ENCODE measurements at places on chromosomes 12 and 14. TPM values are rescaled to one million over a fixed set of nuclear protein-coding genes. Genes with fewer than 3 reads are reported as not detected.
A peak's percentile ranks its signal among the peaks of the same experiment; 100 is the strongest.

Gene ITGB7
- 159 TPM for total RNA-seq

Gene PDE3A
- total RNA-seq = not detected

Gene DPPA3
- not detected for total RNA-seq

Gene TPH2
- not detected for total RNA-seq

Gene KLRC2
- total RNA-seq = not detected

Gene HCAR3
- not detected for total RNA-seq

Gene TAS2R31
- 9.5 TPM for total RNA-seq

Gene SLC5A8
- not detected for total RNA-seq

DNA sequence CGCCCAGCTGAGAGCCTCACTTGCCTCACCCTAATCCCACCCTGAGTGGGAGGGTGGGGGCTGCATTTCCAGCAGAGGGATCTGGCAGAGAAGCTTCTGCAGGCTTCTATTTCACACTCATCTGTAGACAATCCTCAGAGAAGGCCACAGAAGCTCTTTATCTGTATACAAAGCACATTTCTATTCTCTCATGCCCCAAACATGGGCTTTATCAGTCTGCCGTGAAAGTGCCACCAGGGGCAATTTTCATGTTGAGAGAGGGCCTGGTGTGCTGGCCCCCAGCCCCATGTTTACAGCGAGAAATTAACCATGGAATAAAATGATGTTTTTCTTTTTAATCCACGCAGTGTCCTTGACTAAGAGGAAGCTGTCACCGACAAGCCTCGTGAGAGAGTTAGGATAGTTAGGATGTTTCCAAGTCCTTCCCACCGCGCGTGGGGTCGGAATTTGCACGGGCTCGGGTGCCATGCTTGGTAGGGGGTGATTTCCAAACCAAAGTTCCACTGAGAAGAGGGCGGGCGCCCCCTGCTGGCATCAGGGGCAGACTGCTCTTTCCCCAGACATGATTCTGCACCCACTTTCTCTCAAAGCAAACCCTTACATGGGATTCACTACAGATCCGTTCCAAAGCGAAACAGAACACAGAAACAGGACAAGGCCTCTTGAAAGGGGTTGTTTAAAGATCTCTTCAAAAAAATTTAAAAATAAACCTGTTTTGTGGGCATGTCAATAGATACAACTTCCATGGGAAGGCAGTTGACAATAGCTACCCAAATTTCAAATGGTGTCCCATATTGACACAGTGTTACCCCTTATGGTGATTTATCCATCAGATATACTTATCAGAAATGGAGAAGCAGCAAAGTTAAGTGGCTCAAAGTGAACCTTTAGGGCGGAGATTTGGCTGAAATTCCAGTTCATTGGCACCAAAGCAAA is 19.4 kb downstream of the BDKRB1 start:
- peak; percentile 89 for DNase-seq

GRCh38 chr14:63759456-63759855 is 31.6 kb upstream of the SGPP1 start:
- no peak for DNase-seq

DNA sequence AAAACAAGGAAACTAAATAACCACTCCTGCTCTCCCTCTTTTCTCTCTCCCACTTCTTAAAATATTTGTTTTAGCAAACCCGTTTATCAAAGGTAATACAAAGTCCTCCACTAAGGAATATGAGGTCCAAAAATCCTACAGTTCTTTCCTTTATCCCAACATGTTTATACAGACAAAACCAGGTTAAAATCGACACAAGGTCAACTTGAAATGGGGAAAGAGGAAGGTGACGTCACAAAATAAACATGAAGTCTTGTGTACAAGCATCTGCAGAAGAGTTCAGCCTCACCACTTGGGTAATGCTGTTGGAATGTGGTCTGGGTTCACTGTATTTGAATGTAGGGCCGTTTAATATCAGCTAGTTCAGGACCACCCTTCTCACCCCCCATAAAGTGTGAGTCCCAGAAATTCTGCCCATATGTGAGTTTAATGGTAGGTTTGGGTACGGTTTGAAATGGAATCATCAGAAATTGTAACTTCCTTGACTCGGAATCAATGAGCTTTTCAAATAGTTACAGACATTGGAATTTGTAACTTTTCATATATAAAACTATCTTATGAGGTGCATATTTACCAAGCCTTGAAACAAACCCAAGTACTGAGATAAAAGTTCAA is 120.0 kb upstream of the SLC38A2 start:
- DNase-seq = no peak

DNA sequence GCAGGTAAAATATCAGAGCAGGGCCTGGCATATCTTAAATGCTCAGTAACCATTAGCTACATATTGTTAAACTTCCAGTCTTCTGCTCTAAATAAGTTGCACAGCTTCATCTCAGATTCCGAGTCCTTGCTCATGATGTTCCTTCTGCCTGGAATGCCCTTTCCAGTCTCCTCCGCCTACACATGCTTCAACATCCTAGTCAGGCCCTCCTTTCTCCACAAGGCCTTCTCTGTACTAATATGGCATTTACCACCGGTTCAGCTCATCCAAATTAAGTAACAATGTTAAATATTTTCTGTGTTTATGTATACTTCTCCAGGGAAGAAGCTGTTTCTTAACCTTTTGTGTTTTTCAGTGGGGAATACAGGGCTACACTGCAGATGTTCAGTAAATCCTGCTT is 8.5 kb downstream of the DHH start:
- DNase-seq = no peak

GRCh38 chr14:99875421-99875820 is 82.2 kb downstream of the EML1 start:
- no peak for DNase-seq

- DNase-seq = no peak
These were observed 612 bp upstream of the RBM23 start for GRCh38 chr14:22919601-22919921.

DNA sequence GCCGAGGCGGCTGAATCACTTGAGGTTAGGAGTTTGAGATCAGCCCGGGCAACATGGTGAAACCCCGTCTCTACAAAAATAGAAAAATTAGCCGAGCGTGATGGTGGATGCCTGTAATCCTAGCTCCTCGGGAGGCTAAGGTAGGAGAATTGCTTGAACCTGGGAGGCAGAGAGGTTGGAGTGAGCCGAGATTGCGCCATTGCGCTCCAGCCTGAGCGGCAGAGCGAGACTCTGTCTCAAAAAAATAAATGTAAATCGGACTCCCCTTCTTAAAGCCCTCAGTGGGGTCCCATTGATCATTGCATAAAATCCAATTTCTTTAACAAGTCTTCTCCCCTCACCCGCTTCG is 908 bp downstream of the TDP1 start:
- DNase-seq = no peak

DNA sequence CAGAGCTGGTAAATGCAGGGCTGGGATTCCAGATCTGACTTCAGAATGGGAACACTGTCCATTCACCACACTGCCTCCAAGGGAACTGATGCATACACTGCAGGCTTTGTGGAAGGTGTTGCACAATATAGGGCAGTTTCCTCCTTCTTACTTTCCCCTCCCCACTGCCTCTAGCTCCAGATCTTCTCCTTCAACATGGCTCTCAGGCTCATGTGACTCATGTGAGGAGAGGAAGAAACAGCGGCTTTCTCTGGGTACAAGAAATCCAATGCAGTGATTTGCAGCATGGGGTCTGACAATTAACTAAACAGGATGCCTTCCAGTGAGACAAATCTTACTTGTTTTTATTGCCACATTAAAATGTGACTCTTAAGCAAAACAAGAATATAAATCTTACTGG is 447.6 kb upstream of the CCDC196 start:
- no peak for DNase-seq

DNA sequence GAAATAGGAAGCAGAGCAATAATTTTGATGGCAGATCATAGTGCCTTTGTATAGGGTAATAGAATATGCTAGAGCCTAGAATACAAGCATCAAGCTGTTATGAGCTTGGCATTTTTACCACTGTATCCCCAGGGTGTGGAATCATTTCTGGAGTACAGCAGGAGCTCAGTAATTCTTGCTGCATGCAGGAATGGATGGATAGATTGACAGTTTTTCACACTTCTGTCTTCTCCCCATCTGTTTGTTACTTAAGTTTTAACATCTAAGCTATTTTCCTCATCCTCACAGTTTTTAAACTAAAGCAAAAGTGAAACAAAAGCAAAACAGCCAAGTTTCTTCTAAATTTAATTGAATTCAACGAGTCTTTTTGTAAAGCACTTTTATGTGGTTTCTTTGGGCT is 32.6 kb downstream of the ALG10 start:
- DNase-seq = no peak

DNA sequence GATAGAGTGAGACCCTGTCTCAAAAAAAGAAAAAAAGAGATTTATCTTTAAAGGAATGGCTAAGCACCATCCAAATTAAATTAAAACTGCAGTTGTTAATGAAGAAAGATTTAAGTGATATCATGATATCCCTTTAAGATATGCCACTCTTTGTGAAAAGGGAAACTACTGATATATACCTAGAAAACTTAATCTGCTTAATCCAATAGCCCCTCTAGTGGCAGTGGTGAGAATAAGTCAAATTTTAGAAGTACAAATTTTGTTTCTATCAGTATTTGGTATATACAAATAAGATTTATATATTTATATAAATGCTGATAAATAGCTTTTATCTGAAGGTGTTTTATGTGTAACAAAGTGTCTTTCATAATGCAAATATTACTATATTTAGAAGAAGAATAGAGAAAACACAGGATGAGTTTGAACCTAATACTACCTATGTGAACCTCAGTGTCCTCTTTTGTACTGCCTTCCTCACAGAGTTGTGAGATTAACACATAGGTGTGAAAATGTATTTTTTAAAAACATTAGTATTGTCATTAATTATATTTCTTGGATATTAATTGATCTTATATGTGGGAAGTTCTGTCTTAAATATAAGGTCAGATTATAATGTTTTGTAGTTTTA is 51.4 kb upstream of the GARIN2 start:
- DNase-seq = peak; percentile 68

GRCh38 chr12:90090929-90091651 is 382.5 kb upstream of the ATP2B1 start:
- no peak for DNase-seq

DNA sequence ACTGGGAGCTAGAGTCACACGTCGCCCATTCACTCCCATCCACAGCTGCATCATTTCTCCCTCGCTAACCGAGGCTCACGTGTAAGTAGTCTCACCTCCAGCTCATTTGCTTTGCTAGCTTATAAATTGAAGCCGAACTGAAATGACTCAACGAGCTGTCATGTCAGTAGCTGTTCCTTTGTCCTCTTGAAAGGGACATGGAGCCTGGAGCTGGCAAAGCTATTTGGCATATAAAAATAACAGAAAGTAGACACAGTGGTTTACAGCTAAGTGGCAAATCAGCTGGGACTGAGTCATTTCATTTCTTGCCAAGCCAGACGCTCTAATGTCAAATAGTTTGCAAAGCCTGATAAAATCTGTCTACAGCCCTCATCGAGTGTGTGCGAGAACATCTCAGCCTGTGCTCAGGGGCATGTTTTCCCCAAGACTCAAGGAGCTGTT is 114.4 kb upstream of the TMEM233 start:
- DNase-seq = no peak

DNA sequence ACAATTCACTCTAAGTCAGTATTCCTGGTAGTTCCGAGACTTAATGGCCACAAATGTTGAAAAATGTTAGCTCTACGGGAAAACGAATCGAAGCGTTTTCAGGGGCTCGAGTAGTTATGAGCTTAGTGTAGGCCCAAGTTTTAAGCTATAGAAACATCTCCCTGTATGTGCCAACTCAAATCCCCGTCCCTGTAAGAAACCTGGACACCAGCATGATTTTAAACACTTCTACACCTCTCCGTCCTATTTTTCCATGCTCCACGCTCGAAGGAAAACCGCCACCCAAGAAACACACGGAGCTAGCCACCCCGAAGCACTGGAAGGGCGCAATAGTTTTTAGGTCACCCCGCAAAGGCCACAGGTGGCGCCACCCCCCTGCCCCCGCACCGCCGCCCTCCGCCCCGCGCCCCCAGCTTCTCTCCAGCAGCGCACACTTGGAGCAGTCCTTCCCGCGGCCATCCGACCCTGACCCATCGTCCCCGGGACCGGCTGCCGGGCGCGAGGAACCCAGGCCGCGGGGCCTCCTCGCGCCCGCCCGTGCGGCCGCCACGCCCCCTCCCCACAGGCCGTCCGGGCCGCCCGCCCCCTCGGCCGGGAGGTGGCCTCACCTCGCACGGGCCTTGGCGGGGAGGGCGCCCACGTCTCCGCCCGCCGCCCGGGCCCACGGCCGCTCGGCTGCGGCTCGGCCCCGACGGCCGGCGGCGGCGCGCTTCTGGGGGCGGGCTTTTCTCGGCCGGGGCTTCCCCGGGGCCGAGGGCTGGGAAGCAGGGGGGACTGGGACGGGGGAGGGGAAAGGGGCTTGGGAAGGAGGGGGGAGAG is 522 bp downstream of the R3HDM2 start:
- DNase-seq = peak; percentile 87

GRCh38 chr12:88726806-88727720 is 146.8 kb upstream of the KITLG start:
- no peak for DNase-seq

DNA sequence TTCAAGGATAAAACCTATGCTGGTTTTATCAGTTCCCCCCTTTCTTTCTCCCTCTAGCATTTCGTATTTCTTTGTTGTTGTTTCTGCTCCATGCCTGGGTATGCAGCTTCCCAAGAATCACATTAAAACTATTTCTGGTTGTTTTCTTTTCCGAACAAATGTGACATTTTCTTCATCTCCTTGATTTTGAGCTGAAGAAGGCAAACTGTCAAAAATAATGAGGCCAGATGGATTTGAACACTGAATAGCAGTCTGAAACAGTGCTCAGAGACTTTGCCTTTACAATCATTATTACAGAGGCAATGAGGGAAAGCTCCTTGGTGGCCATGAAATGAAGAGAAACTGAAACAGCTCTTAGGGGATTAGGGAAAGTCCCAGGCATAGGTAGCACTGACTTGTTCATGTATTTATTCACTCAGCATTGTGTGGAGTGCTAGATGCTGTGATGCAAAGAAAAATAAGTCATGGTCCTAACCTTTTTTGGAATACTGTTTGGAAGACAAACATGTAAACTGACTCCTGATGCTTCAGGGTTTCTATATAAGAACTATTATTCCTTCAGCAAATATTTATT is 319.5 kb downstream of the FUT8 start:
- no peak for DNase-seq

DNA sequence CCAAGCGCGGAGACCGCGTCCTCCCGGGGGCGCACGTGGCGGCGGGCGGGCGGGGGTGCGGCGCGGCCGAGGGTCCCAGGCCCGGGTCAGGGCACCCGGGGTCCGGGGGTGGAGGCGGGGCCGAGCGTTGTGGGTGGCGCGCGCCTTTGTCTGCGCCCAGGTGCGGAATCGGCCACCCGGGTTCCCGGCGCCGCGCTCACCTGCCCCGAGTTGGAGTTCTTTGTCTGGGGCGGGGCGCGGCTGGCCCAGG is 50.1 kb downstream of the LRCOL1 start:
- no peak for DNase-seq
